ENCODE measurements at places on chromosomes 12 and 14.

GRCh38 chr14:80387563-80387981 lies 176.3 kb upstream of the DIO2 start:
- peak; percentile 10 for DNase-seq

- DNase-seq = no peak
Measured at GRCh38 chr14:68704736-68705720, 87.8 kb downstream of the ZFP36L1 start.

GRCh38 chr12:62192903-62193250 lies 67.3 kb upstream of the USP15 start:
- DNase-seq = no peak

- no peak for DNase-seq
Measured at GRCh38 chr14:32006263-32007110, 70.6 kb upstream of the ARHGAP5 start.

GRCh38 chr12:4307593-4308333 lies 13.2 kb upstream of the TIGAR start:
- peak; percentile 65 for DNase-seq

DNA sequence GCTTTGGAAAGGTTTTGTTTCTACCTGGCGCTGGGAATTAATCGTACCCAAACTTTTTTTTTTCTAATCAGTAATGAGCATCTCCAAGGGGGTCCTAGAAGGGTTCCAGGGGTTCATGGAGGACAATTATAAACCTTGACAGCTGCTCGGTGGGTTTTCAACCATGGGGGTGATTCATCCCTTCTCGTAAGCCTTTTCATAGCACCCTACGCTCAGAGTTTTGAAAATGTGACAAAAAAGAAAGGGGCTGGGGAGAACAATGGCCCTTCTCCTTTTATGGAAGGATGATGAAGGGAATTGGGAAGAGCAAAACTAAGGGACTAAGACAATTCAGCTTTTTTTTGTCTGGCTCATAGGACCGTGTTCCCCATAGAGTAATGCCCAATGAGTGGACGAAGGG lies 196.7 kb downstream of the ZFP36L1 start:
- no peak for DNase-seq

- DNase-seq = no peak
Measured at GRCh38 chr12:105206686-105207374, 29.1 kb downstream of the APPL2 start.

GRCh38 chr12:47317175-47317915 lies 237.6 kb upstream of the AMIGO2 start:
- DNase-seq = peak; percentile 11

All from fibroblast of skin of right quadriceps (primary cell).